ENCODE measurements at places on chromosomes 5 and 9.

GRCh38 chr5:32869216-32869615, 158.1 kb downstream of the NPR3 start:
- no peak for DNase-seq

DNA sequence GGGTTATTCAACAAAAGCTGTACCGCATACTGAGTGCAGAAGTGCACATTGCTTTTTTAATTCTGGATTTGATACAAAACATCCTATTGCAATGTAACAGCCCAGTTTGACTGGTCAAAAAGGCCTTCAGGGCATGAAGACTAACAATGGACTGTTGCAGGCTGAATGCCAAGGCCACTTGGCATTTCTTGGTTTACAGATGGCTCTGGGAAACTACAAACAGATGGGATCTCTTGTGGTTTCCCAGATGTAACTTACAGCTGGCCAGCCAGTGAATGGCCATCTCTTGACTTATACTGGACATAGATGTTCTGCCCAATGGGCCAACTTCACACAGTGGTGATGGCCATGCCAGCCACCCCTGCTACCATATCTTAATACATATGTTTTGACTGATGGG, 36.8 kb downstream of the UGT3A2 start:
- no peak for DNase-seq

- DNase-seq: no peak
These were observed 164.7 kb downstream of the DOCK2 start for GRCh38 chr5:169801781-169802180.

DNA sequence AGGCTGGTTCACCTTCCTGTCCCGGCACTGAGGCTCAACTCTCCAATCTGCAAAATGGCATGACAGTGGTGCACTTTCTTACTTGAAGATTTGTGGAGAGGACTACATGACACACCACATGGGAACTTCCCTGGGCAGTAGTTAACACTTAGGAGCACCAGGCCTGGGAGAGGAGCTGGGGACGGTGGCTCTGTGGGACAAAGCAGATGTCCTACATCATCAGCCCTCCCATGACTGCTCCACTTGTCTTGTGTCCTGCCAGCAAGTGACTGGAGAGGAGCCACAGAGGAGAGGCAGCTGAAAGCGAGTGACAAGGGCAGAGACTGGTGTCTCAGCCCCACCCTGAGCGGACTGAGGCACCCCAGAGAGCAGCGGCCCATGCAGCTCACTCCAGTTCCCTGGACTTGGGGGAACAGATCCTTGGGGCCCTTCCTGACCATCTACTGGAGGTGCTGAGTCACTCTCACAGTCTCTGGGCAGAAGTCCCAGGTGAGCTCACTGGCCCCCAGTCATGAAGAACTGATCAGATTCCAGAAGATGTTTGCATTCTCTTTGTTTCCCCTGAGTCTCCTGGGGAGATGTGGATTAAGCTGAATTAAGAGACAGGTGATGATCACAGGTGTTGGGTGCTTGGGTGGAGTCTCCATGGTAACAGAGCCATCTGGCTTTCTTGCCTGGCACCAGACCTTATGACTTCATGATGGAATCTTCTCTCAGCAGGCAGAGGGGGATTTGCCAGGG, 13.2 kb upstream of the SLC25A48 start:
- DNase-seq: no peak

DNA sequence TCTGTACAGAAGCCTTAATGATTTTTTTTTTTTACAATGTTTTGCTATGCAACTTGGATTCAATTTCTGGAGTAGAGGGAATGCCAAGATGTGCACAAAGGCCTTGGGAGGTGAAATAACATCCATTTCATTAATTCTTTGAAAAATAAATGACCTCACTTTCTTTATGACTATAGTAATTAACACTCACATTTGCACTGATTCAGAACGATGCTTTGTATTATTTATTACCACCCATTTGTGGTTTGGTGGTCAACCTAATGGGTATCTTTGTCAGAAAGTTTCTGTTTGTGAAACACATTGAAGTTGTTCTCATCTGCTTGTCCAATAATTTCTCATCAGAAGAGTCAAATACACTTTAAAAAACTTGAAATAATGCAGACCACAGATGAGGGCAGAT, 169.3 kb downstream of the NTRK2 start:
- no peak for DNase-seq

DNA sequence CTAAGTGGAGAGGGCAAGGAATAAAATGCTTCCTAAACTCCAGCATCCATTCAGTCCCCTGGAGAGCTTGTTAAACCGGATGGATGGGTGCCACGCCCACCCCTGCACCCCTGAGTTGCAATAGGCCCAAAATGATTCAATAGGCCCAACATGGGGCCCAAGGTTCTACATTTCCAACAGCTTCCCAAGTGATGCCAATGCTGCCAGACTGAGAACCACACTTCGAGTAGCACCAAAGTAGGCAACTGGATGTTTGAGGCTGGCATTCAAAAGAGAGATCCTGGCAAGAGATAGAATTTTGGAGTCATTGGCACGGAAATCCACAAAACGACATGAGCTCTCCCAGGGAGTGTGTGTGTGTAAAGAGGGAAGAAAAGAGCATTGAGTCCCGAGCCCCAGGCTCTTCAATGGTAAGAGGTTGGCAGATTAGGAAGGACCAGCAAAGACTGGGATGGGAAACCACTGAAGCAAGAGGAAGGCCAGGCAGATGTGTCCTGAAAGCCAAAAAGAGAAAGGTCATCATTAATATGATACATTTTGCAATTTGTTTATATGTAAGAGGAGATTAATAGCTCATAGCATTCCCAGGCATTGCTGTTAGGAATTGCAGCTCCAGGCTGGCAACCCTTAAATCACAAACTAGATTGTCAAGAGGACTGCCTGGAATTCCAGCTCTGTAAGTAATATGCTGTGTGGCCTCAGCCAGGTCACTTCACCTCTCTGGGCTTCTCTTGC, 130.6 kb downstream of the KCNIP1 start:
- DNase-seq: no peak

DNA sequence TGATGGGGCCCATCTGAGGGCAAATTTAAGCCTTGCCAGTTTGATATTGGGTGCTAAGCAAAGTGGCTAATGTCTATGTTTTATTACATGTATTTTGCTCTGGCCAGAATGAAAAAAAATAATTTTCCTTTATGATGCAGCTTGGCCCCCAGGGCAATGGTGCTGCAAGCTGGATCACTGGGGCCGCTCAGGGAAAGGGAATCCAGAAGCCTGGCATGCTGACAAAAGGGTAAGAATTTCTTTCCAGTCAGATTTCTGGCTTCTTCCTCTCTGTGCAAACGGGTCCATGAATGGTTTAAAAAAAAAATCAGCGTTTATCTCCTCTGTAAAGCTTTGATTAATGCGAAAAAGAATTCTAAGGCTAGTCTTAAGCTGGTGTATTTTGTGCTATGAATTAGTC, 138.4 kb downstream of the MAPKAP1 start:
- DNase-seq: no peak

DNA sequence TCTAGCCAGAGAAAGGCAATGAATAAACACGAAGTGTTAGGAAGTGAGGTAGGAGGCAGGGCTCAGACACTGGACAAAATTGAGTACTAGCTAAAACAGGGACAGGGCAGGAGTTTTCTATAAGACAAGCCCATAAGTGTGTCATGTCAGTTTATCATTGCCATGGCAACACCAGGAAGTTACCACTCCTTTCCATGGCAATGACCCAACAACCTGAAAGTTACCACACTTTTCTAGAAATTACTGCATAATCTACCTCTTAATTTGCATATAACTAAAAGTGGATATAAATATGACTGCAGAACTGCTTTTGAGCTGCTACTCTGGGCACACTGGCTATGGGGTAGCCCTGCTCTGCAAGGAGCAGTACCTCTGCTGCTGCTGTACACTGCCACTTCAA, 442.5 kb upstream of the COX7C start:
- DNase-seq: peak; percentile 2

GRCh38 chr5:79120221-79120620, 8.6 kb downstream of the BHMT start:
- DNase-seq: peak; percentile 61

DNA sequence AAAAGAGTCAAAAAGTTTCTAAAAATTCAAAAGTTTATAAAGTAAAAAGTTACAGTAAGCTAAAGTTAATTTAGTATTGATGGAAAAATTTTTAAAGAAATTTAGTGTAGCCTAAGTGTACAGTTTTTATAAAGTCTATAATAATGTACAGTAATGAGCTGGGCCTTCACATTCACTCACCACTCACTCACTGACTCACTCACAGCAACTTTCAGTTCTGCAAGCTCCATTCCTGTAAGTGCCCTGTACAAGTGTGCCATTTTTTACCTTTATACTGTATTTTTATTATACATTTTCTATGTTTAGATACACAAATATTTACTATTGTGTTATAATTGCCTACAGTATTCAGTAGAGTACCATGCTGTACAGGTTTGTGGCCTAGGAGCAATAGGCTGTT, 239.5 kb upstream of the MAP3K1 start:
- peak; percentile 41 for DNase-seq

GRCh38 chr9:97510797-97511654, 9.6 kb downstream of the TMOD1 start:
- peak; percentile 64 for DNase-seq

DNA sequence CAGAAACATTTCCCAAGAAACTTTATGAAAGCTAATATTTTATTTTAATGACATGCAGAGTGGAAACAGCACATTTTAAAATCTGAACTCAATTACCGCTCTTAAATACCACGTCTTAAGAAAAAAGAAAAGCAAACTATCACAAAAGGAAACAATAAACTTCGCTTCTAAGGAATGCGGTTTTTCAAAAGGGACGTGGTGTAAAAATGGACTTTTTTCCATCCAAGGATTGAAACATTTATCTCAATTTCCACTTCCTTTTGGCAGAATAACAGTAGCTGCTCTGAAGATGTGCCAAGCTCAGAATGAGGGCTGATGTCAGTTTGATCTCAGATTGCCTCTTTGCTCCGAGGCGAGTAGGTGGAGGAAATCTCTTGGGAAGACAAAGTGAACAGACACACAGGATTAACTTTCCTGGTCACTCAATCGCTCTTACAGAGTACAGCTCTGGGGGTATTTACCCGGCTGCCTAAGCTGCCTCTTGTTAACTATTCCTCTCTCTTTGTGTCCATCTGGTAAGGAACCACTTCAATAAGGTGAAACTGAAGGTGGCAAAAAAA, 158.5 kb downstream of the TRPM6 start:
- no peak for DNase-seq

GRCh38 chr9:131149688-131150053, 24.3 kb downstream of the NUP214 start:
- DNase-seq: no peak

- peak; percentile 58 for DNase-seq
These were observed 34.1 kb downstream of the ZNF483 start for GRCh38 chr9:111559000-111559610.

DNA sequence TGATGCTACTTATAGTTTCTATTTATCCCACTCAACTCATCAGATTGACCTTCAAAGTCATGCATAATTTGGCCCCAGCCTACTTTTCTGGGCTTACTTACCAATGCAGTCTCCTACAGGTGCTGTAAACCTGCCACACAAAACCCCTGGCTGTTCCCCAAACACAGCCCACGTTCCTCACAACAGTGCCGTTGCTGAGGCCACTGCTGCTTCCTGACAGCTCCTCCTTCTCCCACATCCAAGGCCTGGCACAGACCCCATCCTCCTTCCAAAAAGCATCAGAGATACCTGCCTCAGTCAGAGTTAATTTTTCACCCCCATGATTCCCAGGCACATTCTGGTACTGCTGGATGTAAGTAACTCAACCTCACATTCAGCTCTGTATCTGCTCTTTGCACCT, 68.1 kb upstream of the SIMC1 start:
- no peak for DNase-seq

- peak; percentile 99 for DNase-seq
These were observed 153.9 kb downstream of the GPBP1 start for GRCh38 chr5:57327561-57328367.

- peak; percentile 30 for DNase-seq
These were observed 222.3 kb downstream of the GLIS3 start for GRCh38 chr9:4077499-4078102.

- no peak for DNase-seq
These were observed 29.6 kb upstream of the SLC9A3 start for GRCh38 chr5:553874-554273.

DNA sequence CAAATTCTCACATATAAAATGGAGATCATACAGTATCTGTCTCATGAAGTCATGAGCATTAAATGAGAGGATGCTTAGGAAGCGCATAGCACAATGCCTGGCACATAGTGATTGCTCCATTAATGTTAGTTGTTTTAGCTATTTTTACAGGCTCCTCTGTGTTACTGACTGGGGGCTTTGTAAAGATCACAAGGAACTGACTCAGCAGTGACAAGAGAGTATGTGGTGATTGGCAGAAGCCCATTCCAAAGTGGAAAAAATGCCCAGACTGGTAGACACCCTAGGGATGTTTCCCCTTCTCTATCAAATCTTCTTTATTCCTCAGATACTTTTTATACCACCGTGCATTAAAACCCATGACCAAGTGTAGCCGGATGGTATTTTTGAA, 33.5 kb downstream of the ABLIM3 start:
- DNase-seq: no peak

DNA sequence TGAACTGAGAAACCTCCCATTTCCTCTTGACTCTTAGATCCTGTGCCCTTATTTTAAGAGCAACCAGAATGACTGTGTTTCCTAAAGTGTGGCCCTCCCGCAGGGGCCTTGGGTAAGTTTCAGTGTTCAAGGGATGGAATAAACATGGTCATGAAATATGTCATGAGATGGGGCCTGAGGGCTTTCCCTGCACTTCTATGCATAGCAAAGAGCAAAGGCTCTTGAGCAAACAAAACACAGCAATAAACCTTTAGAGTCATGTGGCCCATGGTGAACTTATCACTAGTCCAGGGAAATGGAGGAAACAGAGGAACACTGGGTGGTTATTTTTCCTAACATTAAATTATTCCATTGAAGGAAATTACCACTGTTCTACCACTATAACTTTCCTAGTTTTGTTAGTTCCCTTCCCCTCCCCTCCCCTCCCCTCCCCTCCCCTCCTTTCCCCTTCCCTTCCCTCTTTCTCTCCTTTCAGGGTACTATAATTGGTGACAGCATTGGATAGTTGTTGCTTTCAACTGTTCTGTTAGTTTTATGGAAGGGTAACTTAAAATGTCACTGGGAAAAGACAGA, 72.4 kb downstream of the CTSL start:
- DNase-seq: no peak

DNA sequence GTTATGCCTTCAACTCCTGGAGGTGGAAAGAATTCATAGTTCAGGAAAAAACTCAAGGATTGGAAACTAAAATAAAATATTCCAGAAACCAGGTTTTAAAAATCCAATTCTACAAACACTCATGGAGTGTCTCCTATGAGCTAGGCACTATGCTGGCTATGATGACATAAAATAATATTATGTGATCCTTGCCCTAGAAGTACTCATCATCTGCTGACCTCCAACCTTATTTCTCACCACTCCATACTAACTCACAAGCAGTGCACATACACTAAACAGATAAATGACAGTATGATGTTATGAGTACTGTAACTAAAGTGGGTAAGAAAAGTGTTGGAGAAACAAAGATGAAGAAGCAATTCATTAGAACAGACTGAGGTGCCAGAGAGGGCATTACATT, 93.2 kb upstream of the NR5A1 start:
- no peak for DNase-seq

- DNase-seq: peak; percentile 49
These were observed at the start of gene ENTPD2 for GRCh38 chr9:137053944-137054931. Gene ENTPD2 (minus strand): TSS chr9:137054061. CDS start chr9:137053997, 64 bp downstream.

GRCh38 chr9:125332527-125332926, 70.9 kb downstream of the GAPVD1 start:
- no peak for DNase-seq

Measured in bronchial epithelial cell (primary cell).